Stimulated activated CD4-positive, alpha-beta T cell treated with anti-CD3 and anti-CD28 coated beads, TNF-alpha, amount 100 ng/mL, for 4 hours (primary cell): ENCODE measurements at places on chromosomes 5 and 9.

DNA sequence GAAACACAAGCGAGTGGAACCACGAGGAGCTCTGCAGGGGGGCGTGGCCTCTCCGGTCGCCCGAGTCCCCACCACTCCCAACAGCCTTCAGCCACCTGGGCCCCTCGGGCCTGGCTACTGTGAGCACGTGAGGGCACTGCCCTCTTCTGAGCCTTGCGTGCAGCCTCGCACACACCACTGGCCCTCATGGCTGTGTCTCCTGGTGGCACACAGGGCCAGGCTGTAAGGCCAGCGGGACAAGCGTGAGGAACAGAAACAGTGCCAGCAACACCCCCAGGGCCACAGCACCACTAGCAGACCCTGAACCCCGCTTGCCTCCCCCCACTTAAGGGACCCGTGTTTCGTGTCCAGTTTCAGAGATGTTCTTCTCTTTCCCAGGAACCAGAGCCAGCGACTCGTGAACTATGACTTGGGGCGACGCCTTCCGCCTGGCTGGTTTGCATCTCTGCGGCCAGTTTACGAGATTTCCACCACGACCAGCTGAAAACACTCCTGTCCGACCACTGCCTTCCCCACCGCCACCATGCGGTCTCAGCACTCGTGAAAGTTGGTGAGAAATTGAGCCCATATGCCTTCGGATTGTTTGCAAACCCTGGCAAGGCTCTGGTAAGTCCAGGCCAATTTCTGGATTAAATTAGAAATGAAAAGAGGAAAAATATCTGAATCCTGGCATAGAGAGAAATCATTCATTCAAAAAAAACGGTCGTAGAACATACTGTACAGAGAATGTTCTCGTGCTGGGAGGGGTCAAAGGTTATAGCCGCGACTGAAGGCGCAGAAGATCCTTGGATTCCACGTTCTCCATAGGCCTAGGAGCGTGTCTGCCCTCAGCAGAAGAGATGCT is 135.6 kb downstream of the ZNF354C start:
- no peak for DNase-seq

GRCh38 chr5:163105456-163105855 is 331.9 kb upstream of the CCNG1 start:
- no peak for DNase-seq

- DNase-seq: no peak
Observed at GRCh38 chr5:45491368-45491767, 204.8 kb downstream of the HCN1 start.

DNA sequence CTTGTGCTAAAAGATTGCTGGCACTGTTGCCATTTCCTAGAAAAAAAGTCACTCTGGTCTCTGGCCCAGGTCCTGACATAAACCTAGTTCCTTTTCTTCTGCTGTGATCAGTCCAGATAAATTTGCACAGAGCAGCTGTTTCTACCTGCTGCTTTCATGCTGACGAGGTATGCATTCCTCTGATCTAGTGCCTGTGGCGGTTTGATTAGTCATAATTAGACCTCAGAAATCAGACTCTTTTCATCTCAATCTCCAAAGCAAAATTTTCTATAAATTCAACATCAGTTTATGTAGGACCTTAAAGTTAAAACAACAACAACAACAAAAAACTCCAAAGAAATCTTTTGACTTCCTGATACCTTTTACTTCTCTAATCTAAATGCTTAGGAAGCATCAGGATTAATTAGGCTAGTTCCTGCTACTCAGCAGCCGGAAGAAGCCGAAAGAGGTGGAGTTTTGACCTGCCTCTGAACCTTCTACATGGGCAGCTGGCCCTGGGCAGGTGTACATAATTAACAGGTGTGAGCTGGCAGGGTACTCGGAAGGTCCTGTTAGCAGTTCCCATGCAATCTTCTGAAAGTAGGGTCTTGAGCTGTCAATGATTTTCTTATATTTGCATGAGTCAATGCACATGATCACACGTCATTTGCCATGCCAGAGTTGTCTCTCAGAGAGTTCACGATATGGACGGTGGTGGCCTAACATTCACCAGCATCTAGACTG is 83.3 kb upstream of the CCDC112 start:
- no peak for DNase-seq

GRCh38 chr5:14039576-14039975 is 95.1 kb upstream of the DNAH5 start:
- DNase-seq: no peak

DNA sequence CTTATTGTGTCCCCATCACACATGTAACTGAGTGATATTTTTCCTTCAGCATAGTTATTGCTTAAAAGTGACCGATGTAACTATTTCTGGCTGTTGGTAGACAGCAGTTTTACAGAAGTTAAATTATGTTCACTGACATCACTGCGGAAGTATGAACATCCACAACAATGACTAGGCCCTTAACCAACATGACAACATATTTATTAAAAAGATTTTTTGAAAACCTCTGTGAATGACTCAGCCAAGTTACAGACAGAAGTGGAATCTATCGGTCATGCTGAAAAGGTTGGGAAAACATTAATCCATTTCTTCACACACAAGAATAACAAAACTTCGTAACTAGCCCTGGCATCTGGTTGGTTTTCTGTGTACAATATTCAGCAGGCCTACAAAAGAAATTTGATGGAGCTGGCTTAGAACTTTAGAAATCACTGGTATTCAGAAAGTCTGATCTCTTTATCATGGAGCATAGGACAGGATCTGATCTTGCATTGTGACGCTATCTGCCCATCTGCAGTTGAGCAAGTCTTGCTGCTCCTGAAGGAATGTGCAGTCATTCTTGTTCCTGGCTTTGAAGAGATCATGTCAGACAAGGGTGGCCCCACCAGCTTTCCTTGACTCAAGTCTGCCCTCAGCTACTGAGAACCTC is 6.5 kb downstream of the GLIS3 start:
- DNase-seq: no peak
